Kidney (tissue), 22 donors: ENCODE measurements at places on chromosomes 6 and 20.

DNA sequence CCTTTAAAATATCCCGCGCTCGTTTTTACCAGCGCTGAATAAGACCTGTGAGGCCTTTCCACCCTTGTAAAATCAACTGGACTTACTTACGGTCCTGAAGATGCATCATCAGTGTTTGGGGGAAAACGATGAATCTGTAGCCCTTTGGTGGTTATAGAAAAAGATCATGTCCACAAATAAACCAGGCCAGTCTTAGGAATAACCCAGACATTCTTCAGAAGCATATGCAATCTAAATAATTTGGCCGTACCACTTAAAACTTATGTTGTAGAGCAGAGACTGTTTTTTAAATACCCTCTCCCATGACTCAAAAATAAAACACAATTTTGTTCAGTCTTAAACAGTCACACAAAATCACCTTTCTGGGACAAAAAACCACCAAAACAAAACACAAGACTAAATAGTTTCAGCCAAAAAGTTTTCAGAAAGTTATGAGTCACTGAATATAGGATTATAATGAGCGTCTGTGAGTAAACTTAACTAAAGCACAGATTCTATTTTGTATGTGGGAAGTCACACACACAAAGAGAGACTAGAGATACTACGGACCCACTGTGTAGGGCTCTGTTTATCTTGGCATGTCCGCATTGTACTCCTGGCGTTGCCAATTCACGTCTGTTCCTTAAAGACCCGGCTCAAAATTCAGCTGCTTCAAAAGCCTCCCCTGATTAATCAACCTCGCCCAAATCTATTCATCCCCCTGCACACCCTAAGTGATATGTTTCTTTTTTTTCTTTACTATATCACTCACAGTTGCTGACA lies 26.5 kb upstream of the SMOC2 start:
- DNase-seq, result no peak

DNA sequence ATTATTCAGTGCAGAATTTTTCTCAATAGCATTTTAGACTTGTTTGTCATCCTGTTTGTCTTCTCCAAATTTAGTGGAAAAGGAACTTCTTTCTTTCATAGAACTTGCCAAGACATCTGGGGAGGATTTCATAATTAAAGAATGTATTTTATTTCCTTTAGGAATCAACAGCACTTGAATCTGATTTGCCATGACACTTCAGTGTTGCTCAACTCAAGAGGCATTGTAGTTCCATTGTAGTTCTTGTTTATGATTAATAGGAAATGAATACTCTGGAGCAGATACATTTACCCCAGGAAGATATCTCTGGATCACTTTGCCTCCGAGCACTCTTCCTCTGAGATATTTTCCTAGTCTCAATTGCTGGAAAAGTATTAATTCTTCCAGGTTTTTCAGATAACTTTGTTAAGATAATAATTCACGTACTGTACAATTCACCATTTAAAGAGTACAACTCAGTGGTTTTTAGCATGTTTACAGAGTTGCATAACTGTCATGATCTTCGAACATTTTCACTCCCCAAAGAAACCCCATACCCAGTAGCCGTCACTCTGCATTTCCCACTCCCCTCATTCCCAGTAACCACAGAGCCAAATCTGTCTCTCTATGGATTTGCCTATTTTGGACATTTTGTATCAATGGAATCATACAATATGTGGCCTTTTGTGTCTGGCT lies 29.7 kb downstream of the AKAP12 start:
- no peak for DNase-seq

GRCh38 chr6:164744301-164744700 lies 565.1 kb downstream of the C6orf118 start:
- DNase-seq, result no peak

DNA sequence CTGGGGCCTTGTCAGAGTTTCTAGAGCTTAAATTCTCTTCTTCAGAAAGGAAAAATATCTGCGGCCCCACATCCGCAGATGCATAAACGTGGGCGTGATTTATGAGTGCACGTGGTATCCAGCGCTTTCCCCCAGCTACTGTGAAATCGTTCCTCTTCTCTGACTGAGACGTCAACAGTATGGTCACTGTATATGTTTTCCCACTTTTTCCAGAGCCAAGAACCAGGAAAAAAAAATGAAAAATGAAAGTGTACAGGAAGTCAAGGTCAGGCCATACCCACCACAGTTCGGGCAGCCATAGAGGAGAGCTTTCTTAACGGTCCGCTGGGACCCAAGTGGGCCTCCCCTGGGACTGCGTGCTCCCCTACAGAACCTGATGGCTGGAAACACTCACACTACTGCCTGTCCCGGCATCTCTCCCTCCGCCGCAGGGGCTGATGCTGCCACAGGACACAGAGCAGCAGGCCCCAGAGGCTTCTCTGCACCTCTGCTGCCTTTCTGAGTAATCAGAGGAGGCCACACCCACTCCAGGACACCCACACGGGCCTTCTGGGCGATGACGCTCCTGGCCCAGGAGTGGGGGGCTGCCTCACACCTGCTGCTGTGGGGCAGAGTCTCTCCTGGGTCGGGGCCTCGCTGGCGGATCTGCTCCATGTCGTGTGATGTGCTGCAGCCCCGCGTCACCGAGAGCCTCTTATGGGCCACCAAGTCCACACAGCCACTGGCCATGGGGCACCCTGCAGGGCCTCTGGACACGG lies 16.4 kb upstream of the STX16 start:
- DNase-seq, result peak; percentile 66

- no peak for DNase-seq
Measured at GRCh38 chr6:168663041-168663440, 222.1 kb downstream of the SMOC2 start.

GRCh38 chr6:90654166-90654565 lies 67.3 kb upstream of the MAP3K7 start:
- DNase-seq, result no peak

- no peak for DNase-seq
Measured at GRCh38 chr6:127022302-127022701, 96.2 kb upstream of the RSPO3 start.

DNA sequence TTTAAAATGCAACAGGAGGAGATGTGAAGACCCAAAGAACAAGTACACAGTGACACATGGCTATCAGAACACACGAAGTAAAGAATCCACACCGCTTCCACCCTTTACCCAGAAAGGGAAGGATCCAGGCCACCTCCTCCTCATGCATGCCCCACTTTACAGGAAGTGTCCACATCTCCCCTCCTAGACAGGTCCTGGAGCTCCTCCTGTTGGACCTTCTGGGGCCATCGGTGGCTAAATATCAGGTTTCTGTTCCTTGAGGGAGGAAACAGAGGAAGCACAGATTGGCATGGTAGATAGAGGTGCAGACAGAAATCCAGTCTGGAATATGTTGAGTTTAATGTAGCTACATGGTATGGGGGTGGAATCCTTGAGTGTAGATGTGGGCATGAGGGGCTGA lies 10.9 kb downstream of the NINL start:
- DNase-seq, result peak; percentile 29

- no peak for DNase-seq
Measured at GRCh38 chr6:124590001-124590400, 372.2 kb upstream of the RNF217 start.

- DNase-seq, result no peak
Measured at GRCh38 chr20:33552519-33552918, 62.6 kb downstream of the CBFA2T2 start.

- no peak for DNase-seq
Measured at GRCh38 chr6:81023007-81023582, 729.4 kb downstream of the TENT5A start.

DNA sequence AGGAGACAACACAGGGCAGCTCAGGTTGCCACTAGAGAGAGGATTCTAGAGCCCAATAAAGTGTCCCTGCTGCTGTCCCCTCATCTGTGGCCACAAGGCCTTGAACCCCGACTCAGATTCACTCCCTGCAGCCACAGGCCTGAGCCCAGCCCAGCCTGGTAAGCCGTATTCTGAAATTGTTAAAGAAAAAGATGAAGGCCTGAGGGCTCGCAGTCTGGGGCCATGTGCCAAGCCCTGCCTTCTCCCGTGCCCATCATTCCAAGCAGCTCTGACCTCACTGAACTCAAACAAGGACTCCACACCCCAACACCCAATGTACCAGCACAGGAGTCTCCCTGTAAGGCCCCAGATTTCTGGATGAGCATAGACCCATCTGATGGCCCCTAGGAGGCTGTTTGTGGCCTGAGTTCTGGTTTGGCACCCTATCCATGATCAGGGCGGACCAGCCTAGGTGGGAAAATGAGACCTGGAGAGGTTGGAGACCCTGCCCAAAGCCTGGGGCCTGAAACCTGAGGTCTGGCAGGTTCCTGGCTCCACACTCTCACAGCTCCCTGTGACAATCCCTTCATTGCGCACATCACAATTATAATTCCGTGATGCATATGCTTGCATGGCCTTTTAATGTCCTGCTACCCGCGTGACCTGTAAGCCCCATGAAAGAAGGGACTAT lies 62.0 kb upstream of the TOP1 start:
- no peak for DNase-seq
